ENCODE measurements at places on chromosomes 6 and 20.

DNA sequence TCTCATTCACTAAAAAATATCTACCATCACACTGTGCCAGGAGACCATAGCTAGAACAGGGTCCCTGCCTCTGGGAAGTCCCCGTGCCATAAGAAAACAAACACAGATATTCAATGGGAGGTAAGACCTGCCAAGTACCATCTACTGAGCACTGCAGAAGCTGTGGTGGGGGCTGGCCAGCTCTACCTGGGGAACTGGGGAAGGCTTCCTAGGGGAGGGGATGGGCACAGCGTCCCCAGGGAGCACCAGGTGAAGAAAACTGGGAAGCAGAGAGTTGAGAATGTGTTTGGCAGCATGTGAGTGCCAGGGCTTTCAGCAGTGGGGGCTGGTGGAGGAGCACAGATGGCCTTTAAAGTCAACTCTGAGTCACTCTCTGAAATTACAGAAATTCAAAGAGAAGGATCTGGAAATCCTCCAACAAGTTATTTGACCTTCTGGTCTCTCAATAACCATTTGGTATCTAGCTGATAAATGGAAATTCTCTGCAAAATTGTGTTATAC, 85.2 kb downstream of the SHLD1 start:
- peak; percentile 22 for DNase-seq

GRCh38 chr6:21593927-21594415, 420 bp downstream of the SOX4 start:
- DNase-seq: peak; percentile 71

DNA sequence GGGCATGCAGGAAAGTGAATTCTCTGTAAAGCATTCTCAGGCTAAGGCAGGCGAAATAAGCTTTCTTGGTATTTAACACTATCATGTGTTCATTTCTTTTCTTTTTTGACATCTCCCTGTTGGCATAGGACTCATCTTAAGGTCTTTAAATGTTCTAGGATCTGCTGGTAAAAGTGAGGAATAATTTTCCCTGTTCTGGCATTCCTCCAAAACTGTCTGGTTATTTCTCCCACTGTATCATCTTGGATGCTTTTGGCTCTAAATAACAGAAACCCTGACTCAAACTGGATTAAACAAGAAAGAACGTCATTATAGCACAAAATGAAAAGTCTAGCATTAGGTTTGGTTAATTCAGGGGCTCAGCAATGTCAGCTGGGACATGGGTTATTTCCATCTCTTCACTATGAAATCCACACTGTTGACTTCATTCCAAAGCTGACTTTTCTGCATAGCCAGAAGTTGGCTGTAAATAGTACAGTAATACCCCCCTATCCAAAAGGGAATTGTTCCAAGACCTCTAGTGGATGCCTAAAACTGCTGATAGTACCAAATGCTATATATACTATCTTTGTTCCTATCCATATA, 37.9 kb upstream of the SNAP25 start:
- no peak for DNase-seq

GRCh38 chr20:51329845-51330244, 212.7 kb downstream of the NFATC2 start:
- DNase-seq: no peak

- DNase-seq: no peak
These were observed 186.2 kb upstream of the SYNDIG1 start for GRCh38 chr20:24283186-24283585.

DNA sequence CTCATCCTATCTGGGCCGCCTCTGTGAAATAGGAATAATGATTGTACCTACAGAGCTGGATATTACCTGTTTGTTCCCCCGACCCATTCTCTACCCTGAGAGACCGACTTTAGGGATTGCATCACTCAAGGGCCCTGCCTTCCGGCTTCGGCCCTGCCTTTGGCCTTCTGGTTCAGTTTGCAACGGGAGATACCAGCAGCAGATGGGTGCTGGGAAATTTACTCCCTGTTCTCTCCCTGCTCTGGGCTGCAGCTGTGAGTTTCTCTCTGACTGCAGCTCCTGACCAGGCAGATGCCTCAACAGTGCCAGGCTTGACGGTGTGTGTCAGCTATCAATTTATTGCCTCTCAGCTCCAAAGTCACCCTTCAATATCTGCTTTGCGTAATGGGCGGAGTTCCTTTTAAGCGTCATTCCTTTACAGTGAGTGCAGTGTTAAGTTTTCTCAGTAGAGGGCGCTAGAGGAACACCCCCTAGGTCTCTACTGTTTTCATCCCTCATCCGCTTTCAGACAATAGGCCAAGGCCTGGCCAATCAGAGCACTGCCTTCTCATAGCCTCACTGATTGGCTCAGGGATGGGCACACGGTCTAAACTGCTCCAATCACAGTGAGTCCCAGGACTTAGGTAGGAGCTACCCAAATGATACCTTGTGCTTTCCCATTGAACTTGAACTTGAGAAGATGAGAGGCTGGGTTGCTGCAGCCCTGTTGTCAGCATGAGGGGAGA, 30.0 kb downstream of the KCNG1 start:
- DNase-seq: peak; percentile 24

GRCh38 chr6:169490246-169490641, 211.6 kb downstream of the WDR27 start:
- no peak for DNase-seq

DNA sequence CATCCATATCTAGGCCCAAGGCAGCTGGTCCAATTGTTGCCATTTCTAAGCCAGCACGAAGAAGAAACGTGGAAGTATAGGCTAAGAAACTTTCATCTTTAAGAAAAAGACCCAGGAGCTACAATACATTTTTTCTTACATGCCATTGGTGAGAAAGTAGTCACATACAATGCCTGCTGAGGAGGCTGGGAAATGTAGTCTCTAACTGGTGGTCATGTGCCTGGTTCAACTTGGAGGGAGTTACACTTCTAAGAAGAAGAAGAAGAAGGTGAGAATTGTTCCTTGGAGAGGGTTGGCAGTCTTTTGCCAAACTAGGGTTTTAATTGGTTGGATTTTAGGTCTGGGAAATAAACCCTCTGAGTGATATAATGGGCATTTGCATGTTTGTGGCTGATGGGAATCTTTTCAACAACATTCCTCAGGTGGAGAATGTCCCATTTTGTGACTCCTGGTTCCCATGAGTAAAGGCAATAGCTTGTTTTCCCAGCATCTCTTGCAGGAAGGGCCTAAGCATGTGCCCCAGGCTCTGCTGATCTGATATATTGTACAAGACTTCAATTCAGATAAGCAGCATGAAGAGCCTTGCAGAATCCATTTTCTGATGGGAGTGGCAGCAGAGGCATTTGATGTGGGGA, 47.0 kb upstream of the PREP start:
- no peak for DNase-seq

- no peak for DNase-seq
These were observed 10.3 kb downstream of the MKKS start for GRCh38 chr20:10423735-10424134.

GRCh38 chr6:108251252-108251651, 9.6 kb downstream of the SNX3 start:
- no peak for DNase-seq

GRCh38 chr20:51208162-51208561, 185.3 kb upstream of the KCNG1 start:
- DNase-seq: no peak

- DNase-seq: no peak
These were observed 52.4 kb downstream of the DOP1A start for GRCh38 chr6:83119742-83120300.

DNA sequence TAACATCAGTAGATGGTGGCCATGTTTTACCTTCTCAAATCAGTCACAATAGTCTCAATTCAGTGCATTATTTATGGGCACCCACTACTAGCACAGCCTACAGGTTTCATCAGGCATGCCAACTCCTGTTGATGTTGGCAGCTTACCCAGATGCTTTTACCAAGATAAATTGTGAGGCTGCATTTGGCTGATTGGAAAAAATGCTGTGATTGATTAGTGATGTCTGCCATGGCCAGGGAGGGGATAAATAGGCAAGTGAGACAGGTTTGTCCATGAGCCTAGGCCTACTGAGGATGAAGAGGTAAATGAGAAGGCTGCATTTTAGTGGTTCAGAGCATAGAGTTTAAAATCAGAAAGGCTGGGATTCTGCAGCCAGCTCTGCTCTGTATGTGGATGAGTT, 227.1 kb downstream of the NFATC2 start:
- DNase-seq: no peak

- no peak for DNase-seq
These were observed 4.2 kb downstream of the BEND6 start for GRCh38 chr6:56959094-56959493.

GRCh38 chr6:32439139-32439538, 548 bp upstream of the HLA-DRA start:
- no peak for DNase-seq

DNA sequence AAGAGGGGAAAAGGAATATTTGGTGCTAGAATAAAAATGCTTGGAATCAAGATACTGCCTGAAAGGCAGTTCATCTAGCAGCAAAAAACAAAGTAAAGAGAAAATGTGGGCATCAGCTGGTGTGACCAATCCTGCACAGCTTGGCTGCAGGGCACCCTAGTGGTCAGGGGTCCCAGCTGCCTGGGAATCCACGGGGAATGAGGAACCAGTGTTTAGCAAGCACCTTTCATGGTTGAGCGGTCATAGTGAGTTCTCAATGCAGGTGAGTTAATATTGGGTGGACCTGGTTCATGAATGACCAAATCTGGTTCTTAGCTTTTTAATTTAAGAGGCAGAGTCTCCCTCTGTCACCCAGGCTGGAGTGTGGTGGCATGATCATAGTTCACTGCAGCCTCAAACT, 53.3 kb downstream of the CAP2 start:
- DNase-seq: no peak

DNA sequence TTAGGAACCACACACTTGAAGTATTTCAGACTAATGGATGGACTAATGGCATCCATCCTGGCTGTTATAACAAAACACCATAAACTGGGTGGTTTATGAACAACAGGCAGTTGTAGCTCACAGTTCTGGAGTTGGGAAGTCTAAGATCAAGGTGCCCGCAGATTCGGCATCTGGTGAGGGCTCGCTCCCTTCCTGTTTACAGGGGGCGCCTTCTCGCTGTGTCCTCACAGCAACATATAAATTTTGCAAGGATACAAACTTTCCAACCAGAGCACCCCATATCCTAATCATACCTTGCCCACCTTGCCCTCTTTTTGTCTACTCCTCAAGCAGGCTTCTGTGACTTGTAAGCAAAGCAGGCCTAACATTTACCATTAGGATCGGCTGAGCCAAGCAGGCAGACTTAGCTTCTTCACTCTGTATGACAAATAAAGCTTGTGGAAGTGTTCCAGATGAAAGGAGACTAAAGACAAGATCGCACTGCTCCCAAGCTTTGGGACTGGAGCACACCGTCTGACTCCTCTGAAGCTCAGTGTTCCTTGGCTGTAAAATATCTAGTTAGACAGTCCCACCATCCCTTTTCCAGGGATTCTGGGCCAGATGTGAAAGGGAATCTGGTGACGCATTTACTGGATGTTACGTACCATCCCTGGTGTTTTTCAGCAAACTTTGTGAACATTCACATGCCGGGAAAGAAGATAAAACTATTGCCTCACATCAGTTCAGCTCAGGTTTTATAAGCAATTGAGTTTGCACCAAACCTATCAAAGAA, 34.9 kb downstream of the GFOD1 start:
- DNase-seq: no peak

GRCh38 chr6:69973763-69974162, 107.4 kb downstream of the COL19A1 start:
- DNase-seq: no peak

DNA sequence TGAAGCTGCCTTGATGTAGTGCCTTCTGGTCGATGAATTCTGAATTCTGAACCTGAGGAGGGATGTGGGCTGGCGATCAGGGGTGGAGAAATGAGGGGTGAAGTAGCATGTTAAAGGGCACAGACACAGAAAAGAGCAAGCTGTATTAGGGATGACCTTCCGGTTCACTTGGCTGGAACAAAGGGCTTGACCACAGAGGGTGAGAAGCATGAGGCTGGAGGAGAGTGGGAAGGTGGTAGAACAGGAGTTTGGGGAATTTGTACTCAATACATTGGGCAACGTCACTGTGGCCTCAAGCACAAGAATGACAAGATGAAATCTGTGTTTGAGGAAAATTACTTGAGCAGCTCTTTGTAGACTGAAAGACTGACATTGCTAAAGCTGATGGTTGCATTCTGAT, 155.8 kb downstream of the SOBP start:
- DNase-seq: no peak

DNA sequence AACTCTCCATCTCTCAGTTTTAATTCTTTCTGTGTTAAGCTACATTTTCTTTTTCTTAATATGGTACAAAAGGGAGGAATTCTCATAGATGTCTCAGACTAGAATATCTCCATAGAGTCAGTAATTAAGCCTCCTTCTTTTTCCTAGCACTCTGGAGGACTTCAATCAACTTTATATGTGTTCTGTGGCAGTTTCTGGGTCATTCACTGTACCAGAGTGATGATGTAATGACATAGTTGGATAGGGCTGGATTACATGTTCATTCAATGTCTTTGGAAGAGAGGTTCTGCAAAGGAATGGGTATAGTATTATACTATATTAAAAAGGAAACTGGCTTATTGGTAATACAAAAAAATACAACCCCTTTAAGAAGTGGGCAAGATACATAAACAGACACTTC, 318.3 kb upstream of the OPRM1 start:
- no peak for DNase-seq

DNA sequence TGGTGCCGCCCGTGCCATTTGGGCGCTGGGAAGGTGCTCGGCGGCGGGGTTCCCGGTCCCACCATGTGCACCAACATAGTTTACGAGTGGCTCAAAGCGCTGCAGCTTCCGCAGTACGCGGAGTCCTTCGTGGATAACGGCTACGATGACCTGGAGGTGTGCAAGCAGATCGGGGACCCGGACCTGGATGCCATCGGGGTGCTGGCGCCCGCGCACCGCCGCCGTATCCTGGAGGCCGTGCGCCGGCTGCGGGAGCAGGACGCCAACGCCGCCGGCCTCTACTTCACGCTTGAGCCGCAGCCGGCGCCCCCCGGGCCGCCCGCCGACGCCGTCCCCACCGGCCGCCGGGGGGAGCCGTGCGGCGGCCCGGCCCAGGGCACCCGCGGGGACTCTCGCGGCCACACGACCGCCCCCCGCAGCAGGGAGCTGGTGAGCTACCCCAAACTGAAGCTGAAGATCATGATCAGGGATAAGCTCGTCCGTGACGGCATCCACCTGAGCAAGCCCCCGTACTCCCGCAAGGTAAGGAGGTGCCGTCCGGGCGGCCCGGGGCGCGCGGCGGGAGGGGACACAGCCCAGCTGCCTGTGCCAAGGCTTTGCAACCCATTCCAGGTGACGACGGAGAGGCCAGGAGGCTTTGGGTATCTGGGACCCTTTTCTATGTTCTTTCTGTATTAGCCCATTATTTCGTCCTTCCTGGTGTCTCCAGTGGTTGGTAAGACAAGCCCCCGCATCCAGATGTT, 547 bp downstream of the SAMD5 start:
- DNase-seq: no peak

DNA sequence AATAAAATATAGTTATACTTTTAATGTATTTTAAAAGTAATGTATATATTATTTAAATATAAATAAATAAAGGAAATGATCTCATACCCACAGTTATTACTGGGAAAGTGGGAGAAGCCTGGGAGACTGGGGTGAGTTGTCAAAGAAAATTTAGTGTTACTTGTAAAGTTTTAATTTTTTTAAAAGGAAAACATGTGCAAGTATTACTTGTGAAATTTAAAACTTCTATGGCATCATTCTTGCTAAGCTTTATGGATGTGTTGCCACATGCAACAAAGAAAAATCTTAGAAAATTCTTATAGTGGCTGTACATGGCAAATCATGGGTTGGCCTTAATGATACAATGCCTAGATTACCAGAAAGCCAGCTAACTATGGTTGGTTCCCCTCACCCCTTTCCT, 194.0 kb upstream of the KCNK16 start:
- no peak for DNase-seq

GRCh38 chr6:148516617-148517016, 174.0 kb downstream of the SASH1 start:
- DNase-seq: no peak
